Neuronal stem cell (in vitro differentiated cells): ENCODE measurements at places on chromosomes 2 and 18.

- no peak for DNase-seq
These were observed 468.4 kb upstream of the SPHKAP start for GRCh38 chr2:228649876-228650275.

GRCh38 chr2:212815453-212815852 lies 276.9 kb upstream of the ERBB4 start:
- DNase-seq = no peak

- DNase-seq = no peak
These were observed 28.8 kb upstream of the TBC1D8 start for GRCh38 chr2:101179982-101180381.

DNA sequence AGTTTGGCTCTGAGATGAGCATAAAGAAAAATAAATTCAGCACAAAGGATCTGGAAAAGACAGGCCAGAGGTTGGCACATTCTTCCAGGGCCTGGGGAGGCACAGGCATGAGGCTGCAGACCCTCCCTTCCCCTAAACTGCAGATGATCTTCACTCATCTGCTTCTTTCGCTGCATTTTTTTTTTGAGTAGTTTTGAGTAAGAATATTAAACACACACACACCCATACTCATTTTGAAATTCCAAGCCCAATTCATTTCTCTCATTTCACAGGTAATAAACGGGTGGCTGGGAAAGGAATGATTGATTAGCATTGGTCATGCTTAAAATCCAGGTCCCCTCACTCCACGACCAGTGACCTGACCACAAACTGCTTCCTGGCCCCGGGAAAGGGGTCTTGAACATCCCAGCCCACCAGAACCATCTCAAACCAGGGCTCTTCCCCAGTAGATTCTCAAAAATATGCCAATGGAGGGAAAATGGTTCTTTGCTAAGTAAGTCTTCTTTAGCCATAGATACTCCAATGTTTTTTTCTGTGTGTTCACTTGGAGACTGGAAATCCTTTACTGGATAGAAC lies 219.6 kb downstream of the ANAPC1 start:
- DNase-seq = no peak

DNA sequence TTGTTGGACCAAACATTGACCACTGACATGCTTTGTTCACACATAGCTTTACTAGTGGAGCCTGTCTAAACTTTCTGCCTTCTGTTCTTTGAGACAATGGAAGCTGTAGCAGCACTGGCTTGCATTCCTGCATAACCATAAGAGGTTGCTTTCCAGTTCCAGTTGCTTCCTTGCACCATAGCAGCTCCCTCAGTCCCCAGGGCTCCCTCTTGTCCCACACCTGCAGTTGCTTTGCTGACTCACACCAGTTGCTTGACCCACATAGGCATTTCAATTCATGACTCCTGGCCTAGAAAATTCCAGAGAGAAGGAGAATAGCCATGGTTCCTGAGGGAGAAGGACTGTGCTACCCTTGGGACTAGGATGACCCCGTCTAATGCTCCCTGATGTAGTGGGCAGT lies 20.9 kb downstream of the SGPP2 start:
- no peak for DNase-seq

GRCh38 chr2:237025090-237025865 lies 60.4 kb upstream of the COPS8 start:
- DNase-seq = no peak

- no peak for DNase-seq
These were observed 608.0 kb upstream of the PIK3C3 start for GRCh38 chr18:41347057-41347456.

DNA sequence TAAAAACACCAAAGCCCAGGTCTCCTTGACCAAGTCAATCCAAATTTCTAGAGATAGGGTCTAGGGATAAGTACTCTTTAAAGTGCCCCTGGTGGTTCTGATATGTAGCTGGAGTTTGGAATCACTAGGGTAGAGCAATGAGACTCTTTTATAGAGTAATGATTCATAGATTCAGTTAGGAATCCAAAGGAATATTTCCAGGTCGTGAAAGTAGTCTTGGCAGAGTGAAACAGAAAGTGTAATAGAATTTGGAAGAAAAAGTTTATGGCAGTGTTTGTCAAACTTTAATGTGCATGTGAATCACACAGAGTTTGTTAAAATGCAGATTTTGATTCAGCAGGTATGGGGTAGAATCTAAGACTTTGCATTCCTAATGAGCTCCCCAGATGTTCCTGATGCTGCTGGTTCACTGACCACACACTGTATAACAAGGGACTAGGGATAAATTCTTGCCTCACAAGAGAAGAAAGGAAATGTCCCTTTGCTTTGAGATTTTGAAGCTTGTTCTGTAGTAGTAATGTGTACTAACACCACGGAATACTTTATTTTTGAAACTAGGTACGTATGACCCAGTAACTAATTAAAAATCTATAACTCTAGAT lies 1.8 kb downstream of the UPP2 start:
- no peak for DNase-seq

- no peak for DNase-seq
These were observed 678.0 kb downstream of the RNF144A start for GRCh38 chr2:7595206-7595605.

- no peak for DNase-seq
These were observed 89.5 kb downstream of the GORASP2 start for GRCh38 chr2:171018522-171018921.

- no peak for DNase-seq
These were observed 623.8 kb upstream of the NXPH2 start for GRCh38 chr2:139403948-139404347.

- no peak for DNase-seq
These were observed 61.9 kb downstream of the PLEKHA3 start for GRCh38 chr2:178542161-178542560.

DNA sequence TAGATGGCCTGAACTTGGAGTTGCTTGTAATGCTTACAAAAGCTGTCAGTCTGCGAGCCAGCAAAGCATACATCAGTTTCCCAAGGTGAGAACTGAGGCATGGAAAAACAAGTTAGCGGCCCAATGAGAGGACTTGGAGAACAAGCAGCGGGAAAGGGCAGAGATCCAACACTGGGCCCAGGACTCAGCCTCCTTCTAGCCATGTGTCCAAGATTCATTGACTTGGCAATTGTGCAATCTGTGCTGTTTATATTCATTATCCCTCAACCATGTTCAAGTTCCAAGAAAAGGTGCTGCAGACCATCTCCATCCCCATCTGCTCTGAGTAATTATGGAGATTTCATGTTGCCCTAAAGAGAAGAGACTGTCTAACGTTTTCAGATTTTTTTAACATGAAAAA lies 187.4 kb downstream of the ALK start:
- no peak for DNase-seq

GRCh38 chr2:200777275-200777674 lies 34.4 kb upstream of the BZW1 start:
- DNase-seq = no peak

- no peak for DNase-seq
These were observed 38.5 kb upstream of the ZNF396 start for GRCh38 chr18:35415511-35416073.

- no peak for DNase-seq
These were observed 342.9 kb downstream of the SPAG16 start for GRCh38 chr2:213627054-213627710.

- DNase-seq = no peak
These were observed 520.8 kb downstream of the RNF144A start for GRCh38 chr2:7437716-7438632.

DNA sequence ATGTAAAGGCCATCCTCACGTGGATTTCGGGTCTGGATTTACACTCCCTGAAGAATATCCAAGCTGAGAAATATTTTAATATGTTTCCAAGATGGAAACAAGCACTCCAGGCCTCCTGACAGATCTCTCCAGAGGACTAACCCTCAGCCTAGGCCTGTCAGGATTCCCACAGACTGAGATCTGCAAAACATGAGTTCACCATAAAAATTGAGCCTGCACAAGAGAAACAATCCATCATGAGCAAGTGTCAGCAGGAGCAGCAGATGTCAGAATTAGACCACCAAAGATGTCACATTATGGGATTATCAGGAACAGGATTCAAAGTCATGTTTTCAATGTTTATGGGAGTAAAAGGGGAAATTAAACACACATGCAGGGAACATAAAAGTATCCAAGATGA lies 191.3 kb downstream of the TFCP2L1 start:
- no peak for DNase-seq

- peak; percentile 12 for DNase-seq
These were observed 1.2 kb upstream of the CLASP1 start for GRCh38 chr2:121650315-121650930.

- DNase-seq = peak; percentile 58
These were observed 221.9 kb downstream of the ZNF407 start for GRCh38 chr18:74819433-74820059.

GRCh38 chr2:197875763-197876162 lies 71.4 kb downstream of the PLCL1 start:
- DNase-seq = no peak

GRCh38 chr2:239470151-239470900 lies 69.5 kb upstream of the HDAC4 start:
- no peak for DNase-seq

DNA sequence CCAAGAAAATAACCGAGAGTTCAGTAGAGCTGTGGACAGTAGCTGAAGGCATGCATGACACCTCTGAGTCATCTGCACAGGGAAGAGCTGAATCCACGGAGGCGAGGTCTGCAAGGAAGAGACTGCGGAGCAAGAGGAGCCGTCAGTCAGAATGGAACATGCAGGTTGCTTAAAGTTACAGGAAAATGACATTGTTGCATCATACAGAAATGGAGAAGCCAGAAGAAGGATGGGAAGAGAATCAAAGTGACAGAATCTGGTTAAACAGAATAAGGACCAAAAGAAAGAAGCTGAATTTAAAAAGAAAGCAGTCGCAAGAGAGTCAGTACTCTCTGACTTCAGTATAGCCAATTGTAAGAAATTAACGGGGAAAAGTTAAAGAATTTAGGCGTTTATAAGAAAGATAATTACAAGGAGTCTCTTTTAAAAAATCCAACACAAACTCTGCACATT lies 533.8 kb downstream of the ADCYAP1 start:
- no peak for DNase-seq

DNA sequence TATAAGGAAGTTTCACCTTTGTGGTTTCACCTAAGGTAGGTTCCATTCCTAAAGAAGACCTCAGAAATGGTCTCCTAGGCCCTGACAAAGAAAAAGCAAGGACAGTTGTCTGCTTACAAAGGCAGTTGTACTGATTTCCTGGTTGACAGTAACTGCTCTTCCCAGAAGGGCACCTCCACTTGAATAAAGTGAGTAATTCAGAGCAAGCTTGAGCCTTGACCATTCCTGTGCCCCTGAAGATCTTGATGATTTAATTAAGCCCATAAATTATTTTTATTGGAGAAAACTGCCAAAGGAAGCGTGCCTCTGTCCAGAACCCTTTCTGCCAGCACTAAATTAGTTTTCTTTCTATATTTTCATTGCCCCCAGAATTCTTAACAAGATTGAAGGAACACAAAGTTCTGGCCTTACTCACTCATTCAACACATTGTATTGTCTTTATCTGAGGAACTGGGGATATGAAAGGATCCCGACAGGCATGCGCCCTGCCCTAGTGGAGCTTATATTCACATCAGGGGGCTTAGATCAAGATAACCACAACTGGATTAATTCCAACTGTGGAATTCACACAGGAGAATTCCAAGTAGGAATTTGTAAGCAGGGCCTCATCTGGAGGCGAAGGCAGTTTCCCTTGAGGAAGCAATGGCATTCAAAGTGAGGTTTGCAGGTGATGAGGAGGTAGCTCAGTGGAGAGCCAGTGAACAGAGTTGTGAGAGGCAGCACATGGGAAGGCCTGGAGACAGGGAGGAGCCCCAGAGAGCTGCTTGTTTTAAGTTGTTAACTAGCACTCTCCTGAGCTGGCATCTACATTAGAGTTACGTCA lies 21.2 kb downstream of the PTRHD1 start:
- no peak for DNase-seq

GRCh38 chr2:235191978-235192377 lies 240.2 kb downstream of the SH3BP4 start:
- no peak for DNase-seq

DNA sequence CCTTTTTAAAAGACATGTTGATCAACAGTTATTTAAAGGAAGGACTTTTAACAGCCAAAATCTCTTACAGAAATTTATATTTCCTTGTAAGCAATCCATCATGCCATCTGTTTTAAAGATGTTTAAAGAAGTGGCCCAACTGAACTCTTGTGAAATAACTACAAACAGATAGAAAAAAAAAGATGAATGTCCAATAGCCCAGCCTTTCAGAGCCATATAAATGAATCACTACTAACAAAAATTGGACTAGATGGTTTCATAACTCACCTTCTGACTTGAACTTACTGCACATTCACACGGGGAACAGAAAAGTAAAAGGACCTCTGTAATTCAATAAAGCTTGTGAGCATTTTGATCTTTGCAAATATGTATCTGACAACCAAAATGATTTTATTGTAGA lies 319.0 kb upstream of the CHAC2 start:
- no peak for DNase-seq

- DNase-seq = no peak
These were observed 144.2 kb upstream of the HDAC4 start for GRCh38 chr2:239544918-239545465.

DNA sequence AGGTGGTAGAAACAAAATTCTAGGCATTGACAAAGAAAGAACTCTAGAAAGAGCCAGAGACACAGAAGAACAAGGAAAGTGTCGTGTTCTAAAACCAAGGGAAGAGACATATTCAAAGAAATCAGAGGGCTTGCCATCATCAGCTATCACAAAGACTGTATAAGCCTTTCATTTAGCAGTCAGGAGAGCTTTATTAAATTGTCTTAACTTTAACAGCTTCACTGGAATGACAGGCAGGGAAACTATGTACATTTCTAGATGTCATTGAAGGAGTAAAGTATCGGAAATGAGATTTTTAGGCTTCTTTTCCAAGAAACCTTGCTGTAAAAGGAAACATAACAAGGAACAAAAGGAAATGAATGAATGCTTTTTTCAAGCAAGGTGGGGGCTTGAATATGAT lies 15.8 kb downstream of the KYNU start:
- no peak for DNase-seq

DNA sequence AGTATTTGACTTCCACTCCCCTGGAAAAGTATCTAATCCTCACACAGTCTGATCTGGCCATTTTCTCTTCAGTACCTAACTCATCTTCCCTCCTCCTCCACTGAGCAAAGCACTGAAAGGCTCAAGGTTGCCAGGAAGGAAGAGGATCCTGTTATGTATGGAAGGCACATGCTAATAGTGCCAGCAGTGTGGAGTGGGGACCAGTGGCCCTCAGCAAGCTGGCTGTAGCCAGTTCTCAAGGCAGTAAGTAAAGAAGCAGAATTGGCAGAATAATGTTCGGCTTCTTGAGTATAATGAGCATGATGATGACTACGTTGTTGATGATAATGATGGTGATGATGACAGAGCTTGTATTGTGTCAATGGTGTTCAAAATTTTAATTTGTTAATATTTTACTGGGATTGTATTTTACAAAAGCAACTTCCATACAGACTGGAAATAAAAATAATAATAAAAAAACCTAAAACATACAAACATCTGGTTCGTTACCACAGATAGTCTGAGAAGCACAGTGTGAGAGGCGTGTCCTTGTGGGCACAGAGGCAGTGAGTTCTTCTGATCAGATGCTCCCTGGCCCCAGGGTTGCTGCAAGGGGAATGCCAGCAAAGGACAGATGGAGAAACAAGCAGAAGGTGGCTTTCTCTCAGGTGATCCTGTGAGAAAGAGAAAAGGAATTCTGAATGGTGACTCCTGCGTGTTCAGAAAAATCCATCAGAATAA lies 528.8 kb downstream of the CMPK2 start:
- DNase-seq = no peak
